ENCODE measurements at places on chromosomes 5 and 9. TPM values are rescaled to one million over a fixed set of nuclear protein-coding genes. Genes with fewer than 3 reads are reported as not detected.

SCGB3A2 gene
- polyA plus RNA-seq, result not detected

DNA sequence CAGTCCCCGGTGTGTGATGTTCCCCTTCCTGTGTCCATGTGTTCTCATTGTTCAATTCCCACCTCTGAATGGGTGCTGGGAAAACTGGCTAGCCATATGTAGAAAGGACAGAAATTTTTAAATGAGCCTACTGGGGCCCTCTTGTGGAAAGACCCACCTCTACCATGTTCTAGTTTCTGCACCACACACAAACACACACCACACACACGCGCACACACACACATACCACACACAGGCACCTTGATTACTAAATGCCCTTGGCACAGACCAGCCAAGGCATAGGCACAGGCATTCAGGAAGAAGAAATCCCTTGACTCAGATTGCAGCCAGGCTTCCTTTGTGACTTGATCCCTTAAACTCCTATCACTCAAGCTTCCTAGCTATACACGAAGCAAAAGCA lies 60.5 kb downstream of the SIL1 start:
- H3K27ac ChIP-seq, result no peak overlapping the region
- peaks cover 18% of the 10 kb centered on the region for H3K4me1 ChIP-seq
- no peak overlapping the region for H3K4me3 ChIP-seq

GRCh38 chr5:138459311-138459933 lies 5.9 kb upstream of the EGR1 start:
- no peak for DNase-seq
- H3K27ac ChIP-seq, result no peak overlapping the region
- peaks cover 2% of the 10 kb centered on the region for H3K4me1 ChIP-seq
- H3K4me3 ChIP-seq, result no peak overlapping the region
- H3K36me3 ChIP-seq, result no peaks in the 10 kb centered on the region

GRCh38 chr5:178203670-178204181 lies 607 bp upstream of the HNRNPAB start:
- H3K27ac ChIP-seq, result peak overlapping the region; percentile 42
- H3K4me3 ChIP-seq, result peak overlapping the region; percentile 61
- no peak for DNase-seq
- no peaks in the 10 kb centered on the region for H3K27me3 ChIP-seq
- peaks cover 24% of the 10 kb centered on the region for H3K36me3 ChIP-seq

- H3K4me3 ChIP-seq, result no peak overlapping the region
- no peaks in the 10 kb centered on the region for H3K27me3 ChIP-seq
- no peak for DNase-seq
- no peak overlapping the region for H3K27ac ChIP-seq
Measured at GRCh38 chr9:93614830-93615468, 38.6 kb downstream of the PHF2 start.

DNA sequence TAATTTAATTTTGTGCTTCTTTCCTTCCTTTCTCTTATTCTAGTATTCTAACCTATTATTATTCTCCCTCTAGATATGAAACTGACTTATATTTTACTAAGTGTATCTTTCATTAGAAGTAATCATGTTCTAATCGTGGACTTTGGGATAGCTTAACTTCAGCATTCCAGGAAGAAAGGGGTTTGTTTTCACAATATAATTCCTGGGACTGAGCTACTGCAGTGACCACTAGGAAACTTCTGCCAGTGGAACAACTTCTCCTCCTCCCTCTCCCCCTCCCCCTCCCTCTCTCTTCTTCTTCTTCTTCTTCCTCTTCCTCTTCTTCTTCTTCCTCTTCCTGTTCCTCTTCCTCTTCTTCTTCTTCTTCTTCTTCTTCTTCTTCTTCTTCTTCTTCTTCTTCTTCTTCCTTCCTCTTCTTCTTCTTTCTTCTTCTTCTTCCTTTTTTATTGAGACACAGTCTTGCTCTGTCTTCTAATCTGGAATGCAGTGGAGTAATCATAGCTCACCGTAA lies 127.9 kb downstream of the NNT start:
- no peaks in the 10 kb centered on the region for H3K27me3 ChIP-seq
- H3K4me1 ChIP-seq, result peaks cover 1% of the 10 kb centered on the region
- no peak overlapping the region for H3K4me3 ChIP-seq

- no peak for DNase-seq
- H3K4me3 ChIP-seq, result no peak overlapping the region
Measured at GRCh38 chr5:160356550-160357347, 13.7 kb downstream of the C1QTNF2 start.

DNA sequence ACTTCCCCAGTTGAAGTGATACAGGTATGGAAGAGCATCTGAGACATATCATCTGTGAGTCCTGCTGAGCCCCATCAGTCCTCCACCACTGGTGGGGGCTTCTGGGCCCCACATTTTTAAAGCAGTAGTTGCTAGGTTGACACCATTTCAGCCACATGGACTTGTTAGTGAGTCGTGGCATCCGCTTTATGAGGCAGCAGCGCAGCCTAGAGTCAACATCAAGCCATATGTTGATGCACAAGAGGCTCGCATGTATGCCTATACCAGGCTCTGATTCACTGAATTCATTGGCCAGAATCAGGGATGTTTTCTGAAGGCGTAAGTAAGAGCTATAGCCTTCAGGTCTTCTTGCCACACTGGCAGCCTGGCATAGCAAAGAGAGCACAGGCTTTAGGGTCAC lies 26.8 kb downstream of the ZNF346 start:
- no peaks in the 10 kb centered on the region for H3K27me3 ChIP-seq
- peaks cover 32% of the 10 kb centered on the region for H3K36me3 ChIP-seq
- no peak overlapping the region for H3K27ac ChIP-seq
- DNase-seq, result no peak
- no peak overlapping the region for H3K4me3 ChIP-seq

- no peak overlapping the region for H3K4me3 ChIP-seq
- DNase-seq, result no peak
- peaks cover 12% of the 10 kb centered on the region for H3K36me3 ChIP-seq
- H3K27me3 ChIP-seq, result no peaks in the 10 kb centered on the region
- no peak overlapping the region for H3K27ac ChIP-seq
- H3K4me1 ChIP-seq, result peaks cover 4% of the 10 kb centered on the region
Measured at GRCh38 chr9:108996643-108997042, 16.7 kb downstream of the CTNNAL1 start.

GRCh38 chr9:123589361-123590239 lies 233.6 kb downstream of the CRB2 start:
- no peak for DNase-seq
- H3K4me1 ChIP-seq, result no peaks in the 10 kb centered on the region
- no peaks in the 10 kb centered on the region for H3K27me3 ChIP-seq

DNA sequence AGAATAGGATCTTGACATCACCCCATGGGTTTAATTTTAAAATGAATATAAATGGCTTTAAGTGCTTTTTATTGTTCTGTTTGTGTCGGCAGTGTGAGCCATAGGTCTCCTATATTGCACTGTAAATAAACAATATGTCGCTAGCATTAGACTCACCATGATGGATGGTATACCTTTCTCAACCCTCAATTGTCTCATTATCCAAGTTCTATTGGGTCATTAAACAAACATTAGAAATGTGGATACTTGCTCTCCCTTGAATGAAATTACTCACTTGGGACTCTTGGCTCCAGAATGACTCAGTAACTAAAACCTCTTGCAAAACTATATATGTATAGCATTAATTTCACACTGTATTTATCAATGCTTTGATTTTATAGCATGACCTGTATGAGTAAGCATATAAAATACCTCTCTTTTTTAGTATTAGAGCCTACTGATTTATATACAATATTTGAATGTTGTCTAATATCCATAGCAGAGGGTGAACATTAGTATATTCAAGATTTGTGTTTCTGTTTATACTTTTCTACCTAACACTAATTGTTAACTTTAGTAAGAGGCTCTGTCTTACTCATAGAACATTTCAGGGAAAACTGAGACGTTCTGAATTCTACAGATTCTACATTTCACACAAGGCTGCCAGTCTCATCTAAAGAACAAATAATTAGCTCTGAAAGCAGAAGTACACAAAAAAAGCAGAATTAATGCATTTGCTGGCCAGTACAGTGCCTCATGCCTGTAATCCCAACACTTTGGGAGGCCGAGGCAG lies 303.8 kb upstream of the PRR16 start:
- no peak overlapping the region for H3K4me3 ChIP-seq
- H3K27ac ChIP-seq, result peak overlapping the region; percentile 46
- no peaks in the 10 kb centered on the region for H3K4me1 ChIP-seq
- no peaks in the 10 kb centered on the region for H3K36me3 ChIP-seq
- DNase-seq, result peak; percentile 89
- no peaks in the 10 kb centered on the region for H3K27me3 ChIP-seq

MATR3 gene
- 81.4 TPM for polyA plus RNA-seq

DNA sequence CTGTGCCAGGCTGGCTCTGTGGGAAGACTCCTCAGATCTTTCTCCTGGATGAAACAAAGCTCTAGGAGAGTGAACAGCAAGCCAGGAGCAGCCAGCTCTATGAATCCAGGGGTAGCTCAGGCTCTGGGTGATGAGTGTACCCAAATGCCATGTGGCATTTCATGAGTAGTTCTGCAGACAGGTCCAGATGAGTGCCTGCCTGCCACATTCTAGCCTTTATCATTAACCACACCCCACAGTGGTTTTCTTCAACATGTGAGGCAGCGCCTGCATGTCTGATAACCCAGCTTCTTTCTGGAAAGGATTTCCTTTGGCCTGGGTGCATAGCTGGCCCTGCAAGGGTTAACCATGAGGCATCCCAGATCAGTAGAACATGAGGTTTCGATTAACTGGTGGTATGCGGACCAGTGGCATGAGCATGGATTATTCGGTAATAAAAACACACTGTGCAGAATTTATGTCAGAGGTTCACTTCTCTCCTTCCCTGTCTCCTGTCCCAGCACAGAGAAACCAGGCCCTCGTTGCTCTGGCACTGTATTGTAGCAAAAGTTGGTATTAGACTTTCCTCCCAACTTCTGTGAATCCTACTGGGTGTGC lies 381.9 kb upstream of the ZNF462 start:
- no peak overlapping the region for H3K27ac ChIP-seq
- H3K36me3 ChIP-seq, result no peaks in the 10 kb centered on the region
- no peaks in the 10 kb centered on the region for H3K27me3 ChIP-seq
- DNase-seq, result no peak
- H3K4me3 ChIP-seq, result no peak overlapping the region
- no peaks in the 10 kb centered on the region for H3K4me1 ChIP-seq

HMMR gene
- 10.6 TPM for polyA plus RNA-seq

FAM120A gene
- polyA plus RNA-seq, result 61.6 TPM

DNA sequence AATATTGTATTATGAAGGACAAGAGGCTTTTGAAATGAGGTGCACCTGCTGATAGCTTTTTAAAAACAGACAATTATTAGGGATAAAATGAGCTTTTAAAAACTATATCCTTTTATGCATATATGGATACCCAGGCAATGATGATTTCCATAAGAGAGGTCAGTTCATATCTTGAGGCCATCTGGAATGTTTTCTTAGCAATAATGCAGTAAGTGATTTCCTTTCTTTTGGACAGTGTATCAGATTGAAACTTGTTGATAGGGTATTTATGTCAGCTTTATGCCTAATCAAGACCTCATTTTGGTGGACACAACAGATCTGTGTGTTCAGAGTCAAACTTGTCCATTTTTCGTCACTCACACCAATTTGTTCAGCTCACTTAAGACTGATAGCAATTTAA lies 413.5 kb upstream of the WWC1 start:
- H3K27ac ChIP-seq, result no peak overlapping the region
- no peak overlapping the region for H3K4me3 ChIP-seq

- no peaks in the 10 kb centered on the region for H3K4me1 ChIP-seq
- H3K27me3 ChIP-seq, result no peaks in the 10 kb centered on the region
- H3K4me3 ChIP-seq, result no peak overlapping the region
- no peaks in the 10 kb centered on the region for H3K36me3 ChIP-seq
- no peak overlapping the region for H3K27ac ChIP-seq
Measured at GRCh38 chr9:117916291-117916690, 212.1 kb downstream of the TLR4 start.

Data from IMR-90 (cell line).